EL (cell line): ENCODE measurements at places on chromosomes 5 and 9.

- no peak for DNase-seq
Observed at GRCh38 chr5:158800481-158800880, 299.2 kb downstream of the EBF1 start.

GRCh38 chr5:148808864-148809642 is 17.4 kb upstream of the ADRB2 start:
- DNase-seq: no peak

- DNase-seq: no peak
Observed at GRCh38 chr5:128842241-128842640, 123.0 kb upstream of the SLC27A6 start.

DNA sequence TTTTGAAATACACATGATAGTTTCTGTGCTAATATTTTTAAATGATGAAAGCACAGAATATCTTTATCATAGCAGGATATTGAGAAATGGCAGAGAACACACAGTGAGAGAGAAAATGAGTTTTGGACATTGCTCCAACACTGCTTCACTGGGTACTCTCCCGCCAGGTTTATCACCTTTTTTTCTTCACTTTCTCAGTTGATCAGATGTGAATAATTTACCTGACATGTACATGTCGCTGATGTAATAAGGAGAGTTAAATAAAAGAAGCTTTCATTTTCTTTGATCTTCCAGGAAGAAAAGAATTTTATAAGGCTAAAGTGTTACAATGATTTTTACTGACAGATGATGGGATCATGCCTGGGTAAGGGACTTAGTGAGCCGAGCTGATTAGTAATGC is 134.5 kb downstream of the ALDH1A1 start:
- DNase-seq: no peak

DNA sequence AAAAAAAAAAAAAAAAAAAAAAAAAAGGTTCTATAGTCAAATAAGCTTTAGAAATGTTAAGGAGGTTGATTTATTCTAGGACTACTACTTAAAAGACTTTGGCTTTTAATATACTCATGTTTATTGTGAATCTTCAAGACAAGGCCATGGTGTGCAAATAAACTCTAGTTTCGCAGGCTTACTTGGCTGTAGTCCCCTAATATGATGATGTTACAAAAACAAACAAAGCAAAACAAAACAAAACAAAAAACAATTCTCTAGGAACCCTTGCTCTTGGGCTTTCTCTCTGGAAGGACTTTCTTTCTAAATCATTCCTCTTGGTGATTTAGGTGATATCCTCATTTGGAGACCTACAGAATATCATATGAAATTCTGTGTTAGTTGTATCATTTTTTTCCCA is 172.0 kb downstream of the GDNF start:
- DNase-seq: no peak

- no peak for DNase-seq
Observed at GRCh38 chr9:134515026-134515821, 126.4 kb upstream of the COL5A1 start.
